ENCODE measurements at places on chromosomes 11 and 22. TPM values are rescaled to one million over a fixed set of nuclear protein-coding genes. Genes with fewer than 3 reads are reported as not detected.

The RAC2 gene
- 2.0 TPM for total RNA-seq

The CCDC90B gene
- total RNA-seq: 32.2 TPM

The MMP11 gene
- 14.5 TPM for total RNA-seq

The THY1 gene
- 7.4 TPM for total RNA-seq

DNA sequence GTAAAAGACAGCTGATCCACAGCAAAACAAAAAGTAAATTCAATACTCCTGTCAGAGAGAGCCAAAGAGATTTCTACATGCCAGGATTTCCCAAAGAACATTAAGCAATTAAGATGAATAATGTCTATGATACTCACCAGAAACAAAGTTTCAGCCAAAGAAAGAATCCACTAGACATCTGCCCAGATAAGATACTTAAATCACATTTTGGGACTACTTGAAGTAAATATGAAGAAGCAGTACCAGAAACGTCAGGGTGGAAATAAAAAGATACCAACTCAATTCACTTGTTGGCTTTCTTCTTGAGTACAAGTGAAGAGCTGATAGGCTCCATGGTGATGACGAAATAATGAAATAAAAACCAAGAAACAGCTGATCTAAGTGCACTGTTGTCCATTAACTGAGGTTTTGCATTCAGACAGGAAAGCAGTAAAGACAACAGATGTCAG, 31.6 kb upstream of the ARHGAP32 start:
- H3K27ac ChIP-seq: no peak overlapping the region
- H3K36me3 ChIP-seq: no peaks in the 10 kb centered on the region
- H3K4me3 ChIP-seq: no peak overlapping the region
- H3K27me3 ChIP-seq: no peaks in the 10 kb centered on the region
- H3K4me1 ChIP-seq: no peaks in the 10 kb centered on the region

GRCh38 chr22:46537225-46537945, at the start of gene CELSR1:
CELSR1 (minus strand) TSS chr22:46537620; CDS start chr22:46537170, 450 bp downstream.
- H3K27ac ChIP-seq: no peak within 1 kb of the TSS
- peaks cover 23% of the 10 kb centered on the region for H3K27me3 ChIP-seq
- H3K4me1 ChIP-seq: peaks cover 21% of the 10 kb centered on the region
- H3K36me3 ChIP-seq: no peaks in the 10 kb centered on the region

DNA sequence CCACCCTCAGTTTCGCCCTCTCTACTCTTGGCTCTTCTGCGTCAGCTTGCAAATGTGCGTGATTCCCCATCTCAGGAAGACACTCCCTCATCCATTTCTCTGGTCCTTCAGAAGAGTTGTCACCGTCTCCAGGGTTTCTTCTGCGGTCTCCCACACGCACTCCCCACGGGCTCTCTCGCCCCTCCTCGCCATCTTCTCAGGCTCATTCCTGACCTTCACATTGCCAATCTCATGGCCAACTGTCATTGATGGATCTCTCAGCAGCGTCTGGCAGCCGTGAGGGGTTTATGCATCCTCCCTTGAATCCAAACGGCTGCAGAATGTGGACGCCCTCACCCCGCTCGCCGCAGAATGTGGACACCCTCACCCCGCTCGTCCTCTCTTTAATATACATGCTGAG, 10.5 kb downstream of the SYNGR1 start:
- peaks cover 33% of the 10 kb centered on the region for H3K4me1 ChIP-seq
- H3K4me3 ChIP-seq: no peak overlapping the region
- H3K36me3 ChIP-seq: peaks cover 4% of the 10 kb centered on the region
- DNase-seq: no peak

GRCh38 chr22:23152238-23153114, 7.2 kb downstream of the RAB36 start:
- H3K4me3 ChIP-seq: no peak overlapping the region
- H3K27ac ChIP-seq: no peak overlapping the region
- H3K36me3 ChIP-seq: no peaks in the 10 kb centered on the region

Measured in SJSA1 (cell line).